Foreskin keratinocyte (primary cell): ENCODE measurements at places on chromosomes 16 and 17.
A peak's percentile ranks its signal among the peaks of the same experiment; 100 is the strongest.

DNA sequence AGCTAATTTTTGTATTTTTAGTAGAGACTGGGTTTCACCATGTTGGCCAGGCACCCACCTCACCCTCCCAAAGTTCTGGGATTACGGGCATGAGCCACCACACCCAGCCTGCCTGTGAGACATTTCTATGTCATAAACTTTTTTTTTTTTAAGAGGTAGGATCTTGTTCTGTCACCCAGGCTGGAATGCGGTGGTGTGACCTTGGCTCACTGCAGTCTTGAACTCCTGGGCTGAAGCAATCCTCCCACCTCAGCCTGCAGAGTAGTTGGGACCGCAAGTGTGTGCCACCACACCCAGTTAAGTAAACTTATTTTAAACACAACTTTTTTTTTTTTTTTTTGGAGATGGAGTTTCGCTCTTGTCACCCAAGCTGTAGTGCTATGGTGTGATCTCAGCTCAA is 47.2 kb downstream of the SCNN1G start:
- no peak for DNase-seq

DNA sequence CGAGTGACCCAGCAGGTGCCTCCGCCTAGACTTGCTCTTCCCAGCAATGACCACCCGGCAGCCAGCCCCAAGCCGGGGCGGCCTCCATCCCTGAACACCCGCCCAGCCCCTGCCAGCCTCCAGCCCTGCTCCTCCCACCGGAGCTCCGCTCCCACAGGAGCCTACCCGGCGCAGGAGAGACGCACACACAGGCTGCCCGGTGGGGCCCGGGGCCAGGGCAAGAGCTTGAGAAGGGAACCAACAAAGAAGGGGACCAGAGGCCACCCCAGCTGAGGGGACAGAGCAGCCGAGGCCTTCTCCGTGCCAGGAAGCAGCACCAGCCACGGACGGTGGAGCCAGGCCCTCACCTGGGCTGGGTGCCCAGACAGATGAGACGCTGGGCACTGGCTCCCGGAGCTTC is 13.8 kb downstream of the PKD1 start:
- no peak for DNase-seq

GRCh38 chr17:16353317-16354174 is at the start of gene CENPV:
CENPV (minus strand) TSS chr17:16353469; CDS start chr17:16353436, 33 bp downstream.
- no peak for DNase-seq

DNA sequence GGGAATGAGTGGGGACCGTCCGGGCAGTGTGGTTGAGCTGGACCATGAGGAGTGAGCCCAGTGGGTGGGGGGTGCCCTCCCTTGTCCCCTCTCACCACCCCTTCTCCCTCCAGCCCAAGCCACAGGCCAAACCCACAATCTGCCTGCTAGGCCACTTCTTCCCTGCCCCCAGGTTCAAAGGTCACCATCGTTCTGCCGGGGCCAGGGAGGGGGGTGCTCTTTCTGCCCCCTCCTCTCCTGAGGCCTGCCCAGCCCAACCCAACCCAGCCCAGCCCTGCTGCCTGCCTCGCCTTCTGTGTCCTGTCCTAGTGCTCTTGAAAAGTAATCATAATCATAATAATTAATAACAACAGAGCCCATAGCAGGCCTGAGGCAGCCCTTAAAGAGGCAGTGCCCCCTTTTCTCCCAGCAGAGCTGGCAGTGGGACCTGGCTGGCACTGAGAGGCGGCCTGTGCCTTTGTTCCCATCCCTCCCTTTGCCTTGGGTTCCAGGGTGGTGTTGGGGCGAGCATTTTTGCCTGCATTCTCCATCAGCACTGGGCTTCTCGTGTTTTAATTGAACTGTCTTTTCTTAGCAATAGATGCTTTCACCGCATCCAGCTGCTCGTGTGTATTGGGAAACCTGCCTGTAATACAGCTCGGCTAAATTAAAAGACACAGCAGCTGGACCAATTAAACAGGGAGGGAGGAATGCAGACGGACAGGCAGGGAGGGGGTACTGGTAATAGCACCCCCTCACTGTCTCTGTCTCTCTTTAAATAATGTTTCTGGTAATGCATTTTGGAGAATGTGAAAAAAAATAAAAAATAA is 46.8 kb downstream of the SREBF1 start:
- no peak for DNase-seq

DNA sequence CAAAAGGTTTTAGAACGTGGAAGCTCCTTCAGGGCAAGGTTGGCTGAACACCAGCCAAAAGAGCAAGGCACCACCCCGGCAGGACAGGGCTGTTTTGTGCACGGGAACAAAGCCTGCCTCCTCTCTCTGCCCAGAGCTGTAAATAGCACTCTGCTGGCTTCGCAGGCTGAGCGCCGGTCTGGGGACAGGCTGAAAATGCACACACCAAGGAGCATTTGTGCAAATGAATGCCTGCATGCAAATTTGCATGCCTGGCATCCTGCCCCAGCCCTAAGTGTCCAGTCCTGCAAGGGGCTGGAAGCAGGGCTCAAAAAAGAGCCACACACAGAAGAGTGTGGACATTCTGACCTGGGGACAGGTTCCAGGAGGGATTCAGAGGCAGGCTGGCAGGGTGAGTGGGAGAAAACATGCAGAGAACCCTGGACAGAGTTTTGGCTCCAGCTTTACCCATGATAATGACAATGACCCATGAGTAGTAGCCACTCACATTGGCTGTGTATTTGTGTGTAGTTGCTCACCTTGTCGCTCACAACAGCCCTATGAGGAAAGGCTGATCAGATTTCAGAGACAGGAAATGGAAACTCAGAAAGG is 11.7 kb downstream of the ABAT start:
- DNase-seq, result no peak

DNA sequence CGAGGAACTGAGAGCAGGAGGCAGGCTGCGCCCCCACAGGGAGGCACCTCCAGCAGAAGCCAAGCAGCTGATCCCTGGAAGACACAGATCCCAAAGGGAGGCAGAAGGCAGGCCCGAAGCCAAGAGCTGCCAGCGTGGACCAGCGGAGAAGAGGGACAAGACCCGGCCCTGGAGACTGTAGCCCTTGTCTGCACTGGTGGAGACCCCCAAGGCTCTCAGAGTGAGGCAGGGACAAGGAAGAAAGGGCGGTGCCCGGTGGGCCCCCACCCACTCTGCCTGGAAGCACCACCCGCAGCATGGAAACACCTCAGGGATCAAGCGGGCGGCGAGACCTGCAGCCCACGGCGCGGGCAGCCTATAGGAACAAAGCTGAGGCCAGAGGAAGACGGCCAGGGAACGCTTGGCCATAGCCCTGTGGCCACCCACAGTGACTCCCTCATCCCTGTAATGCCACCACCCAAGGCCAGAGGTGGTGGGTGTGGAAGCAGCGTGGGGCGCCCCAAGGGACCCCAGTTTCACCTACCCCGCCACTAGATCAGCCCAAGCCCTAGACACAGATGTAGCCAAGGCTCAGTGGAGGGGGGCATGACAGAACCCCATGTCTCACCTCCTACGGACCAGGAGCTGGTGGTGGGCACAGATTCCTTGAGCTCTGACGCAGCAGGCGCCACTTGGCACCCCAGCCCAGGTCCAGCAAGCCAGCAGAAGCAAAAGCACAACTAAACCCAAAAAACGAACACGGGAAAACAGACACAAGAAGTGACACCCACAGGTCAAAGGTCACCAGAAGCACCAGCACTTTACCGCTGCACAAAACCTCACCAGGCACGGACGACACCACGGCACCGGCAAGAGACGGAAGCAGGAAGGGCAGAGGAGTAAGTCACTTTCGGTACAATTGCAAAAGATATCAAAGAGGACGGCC is 2.9 kb upstream of the SIRT7 start:
- DNase-seq, result no peak

GRCh38 chr17:4579678-4580077 is 4.7 kb upstream of the SMTNL2 start:
- peak; percentile 80 for DNase-seq

GRCh38 chr17:19750020-19750572 is 2.0 kb upstream of the ALDH3A1 start:
- DNase-seq, result no peak

DNA sequence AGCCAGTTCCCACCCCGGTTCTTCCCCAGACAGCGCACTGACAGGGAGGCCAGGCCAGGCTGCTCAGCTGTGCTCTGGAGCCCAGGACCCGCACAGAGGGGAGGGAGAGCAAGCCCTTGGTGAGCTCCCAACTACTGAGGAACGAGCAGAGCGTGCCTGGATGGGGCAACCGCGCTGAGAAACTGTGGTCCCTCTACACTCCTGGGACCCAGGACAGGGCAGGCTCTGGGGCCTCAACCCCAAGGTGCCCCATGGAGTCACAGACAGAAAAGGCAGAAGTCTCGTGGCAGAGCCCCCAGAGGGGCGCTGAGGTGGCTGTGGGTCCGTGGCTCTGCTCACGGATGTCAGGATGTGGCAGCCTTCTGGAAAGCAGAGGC is 16.3 kb downstream of the SLX4 start:
- DNase-seq, result no peak

- DNase-seq, result no peak
Measured at GRCh38 chr17:71024969-71025368, 855.6 kb downstream of the KCNJ2 start.

- DNase-seq, result no peak
Measured at GRCh38 chr16:51262428-51262827, 111.4 kb upstream of the SALL1 start.

DNA sequence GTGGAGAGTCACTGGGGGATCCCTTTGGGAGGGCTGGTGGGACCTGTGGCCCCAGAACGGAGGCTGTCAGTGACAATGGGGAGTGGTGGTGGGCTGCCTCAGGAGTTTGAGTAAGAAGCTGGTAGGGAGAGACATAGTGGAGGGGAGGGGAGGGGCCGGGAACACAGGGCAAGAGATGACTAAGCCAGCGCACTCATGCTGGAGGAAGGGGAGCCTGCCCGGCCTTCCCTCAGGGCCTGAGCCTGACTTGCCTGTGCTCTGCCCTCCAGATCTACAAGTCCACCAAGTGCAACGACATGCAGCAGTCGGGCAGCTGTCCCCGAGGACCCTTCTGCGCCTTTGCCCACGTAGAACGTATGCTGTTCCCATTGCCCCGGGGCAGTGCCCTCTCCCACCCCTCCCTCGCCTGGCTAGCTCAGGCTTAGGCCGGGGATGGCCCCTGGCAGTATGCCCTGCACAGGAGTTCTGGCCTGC is 29.3 kb downstream of the UNC13D start:
- peak; percentile 72 for DNase-seq

DNA sequence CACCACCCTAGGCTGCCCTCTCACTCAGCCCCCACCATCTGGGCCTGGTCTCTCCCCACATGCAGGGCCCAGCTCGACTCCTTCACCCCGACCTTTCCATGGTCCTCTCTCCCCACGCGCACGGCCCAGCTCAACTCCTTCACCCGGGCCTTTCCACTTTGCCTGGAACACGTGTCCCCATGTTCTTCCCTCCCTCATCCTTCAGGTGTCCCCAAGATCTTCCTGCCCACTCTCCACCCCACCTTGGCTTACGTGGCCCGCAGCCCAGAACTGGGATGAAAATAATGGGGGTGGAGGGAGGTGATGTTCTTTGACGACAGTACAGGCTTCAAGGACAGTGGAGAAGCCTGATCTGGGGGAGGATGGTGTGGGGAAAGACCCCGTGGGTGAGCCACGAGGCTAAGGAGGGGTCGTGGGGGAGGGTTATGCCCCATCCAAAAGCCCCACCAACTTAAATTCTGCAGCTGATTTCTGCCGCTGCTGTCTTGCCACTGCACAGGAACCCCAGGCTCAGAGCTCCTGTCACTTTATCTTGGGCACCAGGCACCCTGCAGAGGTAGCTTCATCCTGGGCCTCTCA is 9.9 kb upstream of the MEAK7 start:
- DNase-seq, result no peak

- DNase-seq, result no peak
Measured at GRCh38 chr16:79271583-79271982, 329.0 kb downstream of the MAF start.

DNA sequence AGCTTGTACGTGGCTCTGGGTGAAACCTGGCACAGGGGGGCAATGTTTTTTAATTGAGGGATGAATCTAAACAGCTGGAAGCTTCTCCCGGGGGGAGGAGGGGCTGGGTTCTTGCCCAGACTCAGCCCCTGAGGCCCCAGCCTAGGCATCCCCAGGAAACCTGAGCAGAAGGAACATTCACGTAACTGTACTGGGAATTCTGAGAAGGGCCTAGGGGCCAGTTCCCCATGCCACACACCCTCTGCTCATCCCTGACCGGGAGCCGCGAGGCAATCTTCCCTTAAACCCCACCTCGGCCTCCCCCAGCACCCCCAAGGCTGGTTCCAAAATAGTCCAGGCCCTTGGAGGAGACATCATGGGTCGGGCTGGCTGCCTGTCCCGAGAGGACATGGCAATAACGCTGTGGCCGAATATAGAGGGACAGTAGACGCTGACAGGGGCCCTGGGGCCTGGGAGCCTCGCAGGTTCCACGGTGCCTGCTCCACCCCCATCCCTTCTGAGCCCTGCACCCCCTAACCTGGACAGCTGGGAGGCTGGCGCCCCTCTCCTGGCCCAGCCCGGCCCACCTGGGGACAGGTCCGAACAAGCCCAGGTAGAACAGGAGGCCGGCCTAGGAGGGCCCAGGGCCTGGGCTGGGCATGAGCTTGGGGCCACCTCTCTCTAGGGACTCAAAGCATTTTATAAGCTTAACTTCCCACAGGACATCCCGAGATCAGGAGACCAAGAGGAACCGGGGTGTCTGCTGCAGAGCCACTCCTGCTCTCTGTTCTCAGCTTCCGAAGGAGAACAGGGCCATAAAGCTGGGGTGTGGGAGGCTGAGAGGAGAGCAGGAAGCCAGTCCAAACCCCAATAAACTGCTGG is 83.2 kb upstream of the TOB1 start:
- no peak for DNase-seq

- DNase-seq, result peak; percentile 34
Measured at GRCh38 chr17:65173284-65173793, 36.2 kb downstream of the RGS9 start.

DNA sequence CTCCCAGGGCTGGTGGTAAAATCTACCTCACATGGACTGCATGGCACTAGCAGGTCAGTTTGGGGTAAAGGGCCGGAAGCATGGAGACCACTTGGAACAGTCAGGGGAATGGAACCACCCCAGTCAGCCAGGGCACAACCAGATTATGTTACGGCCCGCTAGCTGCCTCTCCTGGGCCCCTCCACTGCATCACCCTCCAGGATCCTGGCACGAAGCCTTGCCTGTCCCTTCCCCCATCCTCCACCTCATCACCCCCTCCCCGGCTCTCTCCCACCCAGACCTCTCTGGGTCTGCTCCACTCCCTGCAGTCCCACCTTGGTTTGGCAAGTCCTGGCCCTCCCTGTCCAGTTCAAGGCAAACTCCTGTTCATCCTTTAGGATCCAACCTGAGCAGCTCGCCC is 91.7 kb downstream of the CLEC16A start:
- DNase-seq, result no peak

GRCh38 chr16:1055557-1055924 is 17.0 kb upstream of the SSTR5 start:
- DNase-seq, result no peak

DNA sequence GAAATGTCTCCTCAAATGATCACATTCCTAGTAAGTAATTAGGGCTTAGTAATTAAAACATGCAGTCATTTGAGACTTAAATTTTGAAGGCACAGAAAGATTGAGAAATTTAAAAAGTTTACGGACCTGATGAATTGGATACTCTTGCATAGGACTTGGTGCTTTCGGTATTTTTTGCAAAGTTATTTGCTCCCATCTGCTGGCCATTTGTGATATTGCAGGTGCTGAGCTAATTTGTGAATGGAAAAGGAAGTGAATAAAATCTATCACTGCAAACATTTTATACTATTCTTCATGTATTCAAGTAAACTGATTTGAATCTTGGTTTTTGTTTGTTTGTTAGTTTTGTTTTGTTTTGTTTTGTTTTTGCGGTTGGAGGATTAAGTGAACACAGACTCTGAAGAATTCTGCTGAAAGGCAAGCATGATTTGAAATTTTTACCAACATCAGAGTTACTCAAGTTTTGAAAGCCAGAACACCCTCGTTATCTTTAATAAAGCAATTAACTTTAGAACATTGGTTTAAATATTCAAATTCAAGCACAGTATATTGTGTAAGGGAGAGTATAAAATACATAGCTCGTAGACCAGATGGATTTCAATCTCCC is 689.5 kb upstream of the RBFOX1 start:
- peak; percentile 40 for DNase-seq
